ENCODE measurements at places on chromosomes 6 and 20.

- DNase-seq = no peak
These were observed 23.8 kb upstream of the TMEM30A start for GRCh38 chr6:75308250-75308988.

GRCh38 chr20:47235853-47236638 is 120.5 kb downstream of the ZMYND8 start:
- no peak for DNase-seq

DNA sequence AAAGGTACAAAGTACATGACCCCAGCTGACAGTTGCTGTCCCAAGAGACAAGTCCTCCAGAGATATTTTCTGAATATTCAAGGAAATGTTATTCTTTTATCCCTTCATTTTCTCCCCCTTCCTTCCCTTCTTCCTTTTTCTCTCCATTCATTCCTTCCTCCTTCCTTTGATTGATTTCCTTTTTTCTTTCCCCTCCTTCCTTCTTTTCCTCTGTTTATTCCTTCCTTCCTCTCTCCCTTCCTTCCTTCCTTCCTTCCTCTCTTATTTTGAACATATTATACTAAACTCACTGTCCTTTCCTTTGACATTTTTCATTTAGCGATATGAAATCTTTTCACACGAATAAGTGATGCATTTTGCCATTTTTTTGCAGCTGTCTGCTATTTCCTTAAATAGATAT is 73.2 kb upstream of the HDDC2 start:
- no peak for DNase-seq

GRCh38 chr6:162736961-162737360 is 9.2 kb downstream of the PACRG start:
- no peak for DNase-seq

GRCh38 chr20:36506253-36506652 is 35.1 kb upstream of the MYL9 start:
- no peak for DNase-seq

DNA sequence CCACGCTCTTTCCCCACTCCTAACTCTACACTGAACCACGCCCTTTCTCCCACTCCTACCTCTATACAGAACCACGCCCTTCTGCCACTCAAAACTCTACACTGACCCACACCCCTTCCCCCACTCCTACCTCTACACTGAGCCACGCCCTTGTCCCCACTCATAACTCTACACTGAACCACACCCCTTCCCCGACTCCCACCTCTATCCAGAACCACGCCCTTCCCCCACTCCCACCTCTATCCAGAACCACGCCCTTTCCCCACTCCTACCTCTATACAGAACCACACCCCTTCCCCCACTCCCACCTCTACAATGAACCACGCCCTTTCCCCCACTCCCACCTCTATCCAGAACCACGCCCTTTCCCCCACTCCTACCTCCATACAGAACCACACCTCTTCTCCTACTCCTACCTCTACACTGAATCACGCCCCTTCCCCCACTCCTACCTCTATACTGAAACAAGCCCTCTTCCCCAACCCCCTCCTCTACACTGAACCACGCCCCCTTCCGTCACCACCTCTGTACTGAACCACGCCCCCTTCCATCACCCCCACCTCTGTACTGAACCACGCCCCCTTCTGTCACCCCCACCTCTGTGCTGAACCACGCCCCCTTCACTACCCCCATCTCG is 10.1 kb downstream of the PXMP4 start:
- DNase-seq = no peak

DNA sequence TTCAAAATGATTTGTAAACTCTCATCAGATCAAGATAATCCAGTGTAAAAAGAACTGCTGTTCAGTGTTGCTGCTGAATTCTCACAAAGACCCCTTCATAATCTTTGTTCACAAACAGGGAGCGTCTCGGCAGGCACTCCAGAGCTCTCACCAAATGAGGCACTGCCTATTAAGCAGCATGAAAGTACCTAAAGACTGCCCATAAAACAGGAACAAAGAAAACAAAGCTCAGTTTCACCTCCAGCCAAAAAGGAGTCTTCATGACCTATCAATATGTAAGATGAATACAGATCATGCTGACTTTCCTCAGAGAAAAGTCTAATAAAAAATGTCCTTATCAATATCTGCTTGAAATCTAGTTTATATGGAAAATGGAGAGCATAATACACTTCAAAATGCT is 41.8 kb downstream of the GPR63 start:
- no peak for DNase-seq

DNA sequence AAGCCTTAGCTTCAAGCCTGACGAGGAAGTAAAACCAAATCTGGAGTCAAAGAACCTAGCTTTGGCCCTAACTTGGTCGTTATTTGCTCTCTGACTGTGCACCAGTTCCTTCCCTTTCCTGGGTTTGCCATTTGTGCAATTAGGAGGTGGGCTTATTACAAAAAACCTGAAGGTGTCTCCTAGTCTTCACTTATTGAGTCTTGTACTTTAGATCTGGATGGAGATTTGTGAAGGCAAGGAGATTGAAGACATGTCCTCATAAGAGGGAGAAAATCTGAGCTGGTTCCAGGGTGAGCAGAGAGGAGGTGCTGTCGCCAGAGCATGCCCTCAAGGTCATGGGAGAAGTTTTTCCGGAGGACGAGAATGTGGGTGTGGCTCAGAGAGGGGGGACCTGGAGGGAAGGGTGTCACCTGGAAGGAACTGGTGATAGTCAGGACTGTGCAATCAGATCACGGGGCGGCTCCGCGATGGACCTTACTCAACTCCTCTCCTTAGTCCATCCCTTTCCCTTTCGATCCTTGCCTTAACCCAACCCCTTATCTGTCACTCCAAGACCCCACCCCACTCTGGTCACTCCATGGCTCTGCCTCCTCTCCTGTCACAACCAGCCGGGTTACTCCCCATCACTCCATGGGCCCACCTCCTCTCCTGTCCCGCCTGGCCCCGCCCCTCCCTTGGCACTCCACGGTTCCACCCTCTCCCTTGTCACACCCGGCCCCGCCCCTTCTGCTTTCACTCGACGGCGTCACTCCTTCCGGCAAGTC is 588 bp upstream of the ACSS2 start:
- DNase-seq = peak; percentile 87

DNA sequence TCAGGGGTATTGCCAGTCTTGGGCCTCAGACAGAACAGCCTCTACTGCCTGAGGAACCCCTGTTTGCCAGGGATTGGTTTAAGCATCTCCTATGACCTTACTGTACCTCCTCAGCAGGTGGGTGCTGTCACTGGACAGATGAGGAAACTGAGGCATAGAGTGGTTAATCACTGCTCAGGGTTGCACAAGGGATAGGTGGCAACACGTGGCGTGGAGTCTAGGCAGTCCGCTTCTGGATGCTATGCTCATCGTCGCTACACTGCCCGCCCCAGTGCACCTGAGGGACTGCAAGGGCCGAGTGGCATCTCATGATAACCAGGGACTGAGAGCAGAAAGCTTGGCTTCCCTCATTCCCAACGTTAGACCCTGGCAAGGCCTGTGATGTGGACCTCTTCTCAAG is 101.8 kb upstream of the SULF2 start:
- no peak for DNase-seq

Measured in NCI-H1092 (cell line).